ENCODE measurements at places on chromosomes 6 and 20. TPM values are rescaled to one million over a fixed set of nuclear protein-coding genes. Genes with fewer than 3 reads are reported as not detected.

The PNRC1 gene
- total RNA-seq: 135 TPM

The ZNF831 gene
- 0.56 TPM for total RNA-seq

The OR12D3 gene
- not detected for total RNA-seq

The LSM14B gene
- 35.3 TPM for total RNA-seq

The GDAP1L1 gene
- total RNA-seq: 1.7 TPM

The UNC5CL gene
- total RNA-seq: 0.59 TPM

The LY6G6C gene
- 0.28 TPM for total RNA-seq

The SPATS1 gene
- not detected for total RNA-seq

The DEFB116 gene
- not detected for total RNA-seq

The FOXS1 gene
- 9.6 TPM for total RNA-seq

The TPBG gene
- total RNA-seq: 21.8 TPM

The EMILIN3 gene
- 0.28 TPM for total RNA-seq

DNA sequence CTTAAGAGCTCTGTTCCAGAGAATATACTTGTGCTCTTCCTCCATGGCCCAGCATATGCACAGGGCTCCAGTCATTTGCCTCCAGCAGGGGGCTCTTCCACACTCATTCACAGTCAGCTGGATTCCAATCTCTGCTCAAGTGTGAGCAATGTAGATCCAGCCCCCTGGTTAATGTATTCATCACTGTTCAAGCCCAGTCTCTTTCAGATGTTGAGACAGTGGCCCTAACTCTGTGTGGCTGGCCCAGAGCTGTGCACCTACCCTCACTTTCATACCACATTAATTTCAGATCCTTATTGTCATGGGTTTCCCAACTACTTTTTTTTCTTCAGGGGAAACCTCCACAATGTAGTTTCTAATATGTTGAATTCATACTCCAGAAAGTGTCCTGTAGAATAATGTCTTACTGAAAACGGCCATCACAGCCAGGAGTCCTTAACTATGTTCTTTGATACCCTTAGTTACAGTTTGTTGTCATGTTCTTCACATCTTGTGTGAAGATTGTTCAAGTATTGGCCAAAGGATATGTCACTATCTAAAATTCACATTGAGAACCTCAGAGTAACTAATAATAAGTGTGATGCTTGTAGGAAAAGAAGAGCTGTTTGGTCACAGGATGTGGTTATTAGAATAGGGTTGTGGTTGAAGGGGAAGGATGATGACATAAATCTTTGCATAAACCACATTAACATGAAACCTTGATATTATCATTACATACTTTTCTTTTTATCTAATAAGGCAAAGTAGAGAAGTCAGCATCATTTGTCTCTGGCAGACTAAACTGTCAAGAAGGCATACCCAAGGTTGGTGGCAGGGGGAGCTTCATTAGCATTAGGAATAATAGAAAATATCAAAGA, 14.4 kb upstream of the HLA-DQA1 start:
- peak; percentile 7 for DNase-seq

GRCh38 chr6:43891072-43891870, 121.3 kb downstream of the VEGFA start:
- no peak for DNase-seq

DNA sequence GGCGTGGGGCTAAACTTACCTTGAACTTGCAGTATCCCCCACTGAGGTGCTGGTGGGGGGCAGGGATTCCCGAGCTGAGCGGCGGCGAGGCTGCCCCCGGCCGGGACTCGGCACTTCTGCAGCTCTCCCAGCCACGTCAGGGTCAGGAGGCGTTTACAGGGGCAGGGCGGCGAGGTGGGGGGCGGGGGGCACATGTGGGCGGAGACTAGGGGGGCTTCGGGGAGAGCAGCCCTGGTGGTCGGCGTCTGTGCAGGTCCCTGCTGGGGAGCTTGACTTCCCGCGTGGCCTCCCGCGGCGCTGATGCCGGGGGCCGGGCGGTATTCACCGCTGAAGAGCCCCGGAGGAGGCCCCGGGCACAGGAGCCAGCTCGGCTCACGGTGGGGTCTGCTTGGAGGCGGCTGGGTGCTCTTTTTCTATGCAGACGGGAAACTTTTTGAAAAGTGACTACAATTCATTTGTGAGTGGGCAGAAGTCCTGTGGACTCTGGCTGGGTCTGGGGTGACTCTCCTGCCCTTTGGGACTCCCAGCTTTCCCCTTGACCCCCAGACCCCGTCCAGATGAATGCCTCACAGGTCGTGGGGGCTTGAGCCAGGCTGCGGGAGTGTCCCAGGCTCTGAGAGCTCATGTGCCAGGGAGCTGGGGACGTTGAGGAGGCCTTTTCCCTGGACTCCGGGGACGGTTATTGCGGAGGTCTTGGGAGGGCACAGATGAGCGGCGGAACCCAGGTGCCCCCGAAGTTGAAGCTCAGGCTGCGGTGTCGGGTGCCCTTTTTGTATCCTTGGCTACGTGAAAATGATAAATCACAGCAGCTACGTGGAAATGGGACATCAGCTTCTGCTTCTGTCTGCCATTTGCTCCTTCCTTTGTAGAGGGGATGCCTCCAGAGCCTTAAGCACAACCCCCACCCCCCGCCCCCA, 75.9 kb upstream of the GATA5 start:
- DNase-seq: no peak

GRCh38 chr6:14079971-14080370, 37.6 kb upstream of the CD83 start:
- DNase-seq: no peak

DNA sequence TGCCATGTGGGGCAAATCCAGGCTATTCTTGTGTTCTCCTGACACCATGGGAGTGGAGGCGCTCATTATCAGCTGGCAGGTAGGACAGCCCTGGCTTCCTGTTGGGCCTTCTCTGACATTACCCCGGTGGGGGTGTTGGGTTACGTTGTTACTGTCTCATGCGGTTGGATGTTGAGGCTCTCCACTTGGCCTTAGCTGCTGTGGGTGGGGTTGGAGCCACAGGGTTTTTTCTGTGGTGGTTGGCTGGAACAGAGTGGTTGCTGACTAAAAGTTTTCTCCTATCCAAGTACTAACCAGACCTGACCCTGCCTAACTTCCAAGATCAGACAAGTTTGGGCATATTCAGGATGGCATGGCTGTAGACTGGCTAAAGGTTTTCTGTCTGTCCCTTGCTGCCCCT, 20.2 kb downstream of the RIPK1 start:
- DNase-seq: no peak

GRCh38 chr20:2763186-2763585, 37.2 kb downstream of the CPXM1 start:
- DNase-seq: no peak

DNA sequence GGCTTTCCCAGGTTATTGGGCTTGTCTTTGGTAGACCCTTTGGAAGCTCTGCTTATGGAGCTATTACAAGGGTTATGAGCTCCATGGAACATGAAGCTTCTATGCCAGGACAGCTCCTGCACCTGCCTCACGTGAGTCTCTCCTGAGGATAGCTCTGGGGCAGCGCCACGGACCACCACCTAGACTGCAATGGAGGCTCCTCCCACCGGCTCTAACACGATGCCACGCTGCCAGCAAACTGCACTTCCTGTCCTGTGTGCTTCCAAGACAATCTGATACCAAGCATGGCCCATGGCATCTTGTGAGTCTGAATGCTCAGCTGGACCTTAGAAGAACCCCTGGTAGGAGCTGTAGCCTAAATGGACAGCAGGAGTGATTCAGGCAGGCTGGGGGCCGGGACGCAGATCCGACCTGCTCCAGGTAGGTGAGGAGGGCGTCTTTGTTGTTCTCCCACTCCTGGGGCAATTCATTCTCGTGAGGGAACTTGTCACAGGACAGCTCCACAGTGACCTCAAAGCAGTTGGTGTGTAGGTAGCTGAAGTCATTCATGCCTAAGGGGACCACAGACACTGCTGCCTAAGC, 5.5 kb downstream of the CPXM1 start:
- no peak for DNase-seq

- DNase-seq: no peak
These were observed 82.1 kb upstream of the SRSF6 start for GRCh38 chr20:43375591-43375990.

DNA sequence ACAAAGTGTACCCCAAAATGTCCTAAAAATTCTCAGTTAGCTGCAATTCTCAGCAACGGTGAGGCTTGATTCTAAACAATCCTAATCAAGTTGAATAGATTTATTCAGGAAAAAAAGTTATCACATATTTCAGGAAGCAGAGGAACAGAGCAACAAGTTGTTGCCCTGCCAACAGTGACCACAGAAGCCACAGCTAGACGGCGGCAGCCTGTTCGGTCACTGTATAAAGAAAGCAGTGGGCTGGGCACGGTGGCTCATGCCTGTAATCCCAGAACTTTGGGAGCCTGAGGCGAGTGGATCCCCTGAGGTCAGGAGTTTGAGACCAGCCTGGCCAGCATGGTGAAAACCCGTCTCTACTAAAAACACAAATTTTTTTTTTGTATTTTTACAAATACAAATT, 171.2 kb upstream of the BMP5 start:
- DNase-seq: no peak

GRCh38 chr6:17007749-17008148, 94.1 kb upstream of the STMND1 start:
- no peak for DNase-seq

DNA sequence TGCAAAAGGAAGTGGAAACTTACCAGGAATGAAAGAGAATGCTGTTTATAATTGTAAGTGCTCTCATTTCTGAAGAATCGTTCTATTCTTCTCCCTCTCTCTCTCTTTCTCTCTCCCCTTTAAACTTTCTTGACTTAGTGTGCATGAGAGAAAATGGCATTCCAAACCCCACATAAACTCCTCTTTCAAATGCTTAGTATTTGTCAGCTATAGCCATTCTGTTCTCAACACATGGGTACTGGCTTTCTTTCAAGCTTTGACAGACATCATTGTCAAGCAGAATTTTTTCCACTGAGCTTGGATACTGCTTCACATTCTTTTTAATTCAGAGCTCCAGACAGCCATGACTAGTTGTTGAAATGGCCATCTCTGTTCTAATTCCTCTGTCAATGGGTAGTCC, 51.1 kb upstream of the PREP start:
- DNase-seq: no peak

DNA sequence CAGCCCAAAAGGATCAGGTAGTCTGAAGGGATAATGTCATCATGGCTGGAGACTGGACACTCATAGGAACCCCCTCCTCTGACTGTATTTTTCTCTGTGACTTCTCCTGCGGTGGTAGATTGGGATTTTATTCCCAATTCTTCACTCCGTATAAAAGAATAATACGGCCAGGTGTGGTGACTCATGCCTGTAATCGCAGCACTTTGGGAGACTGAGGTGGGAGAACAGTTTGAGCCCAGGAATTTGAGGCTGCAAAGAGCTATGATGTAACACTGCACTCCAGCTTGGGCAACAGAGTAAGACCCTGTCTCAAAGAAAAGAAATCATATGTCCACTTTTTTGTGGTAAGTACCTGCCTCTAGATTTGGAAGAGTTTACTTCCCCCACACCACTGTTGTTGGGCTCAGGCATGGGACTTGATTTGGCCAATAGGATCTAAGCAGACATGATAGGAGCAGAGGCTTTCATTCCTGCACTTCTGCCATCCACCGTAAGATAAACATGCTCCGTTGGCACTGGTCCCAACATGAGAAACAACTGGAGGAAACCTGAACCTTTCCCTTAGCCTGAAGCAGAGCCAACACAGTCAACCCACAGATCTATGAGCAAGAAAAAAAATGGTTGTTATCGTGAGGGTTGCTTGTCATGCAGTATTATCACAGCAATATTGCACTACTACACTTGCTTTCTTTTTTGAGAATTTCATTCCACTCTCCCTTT, 82.0 kb downstream of the JPH2 start:
- DNase-seq: no peak

- no peak for DNase-seq
These were observed 6.2 kb downstream of the ENPP1 start for GRCh38 chr6:131813991-131814390.

DNA sequence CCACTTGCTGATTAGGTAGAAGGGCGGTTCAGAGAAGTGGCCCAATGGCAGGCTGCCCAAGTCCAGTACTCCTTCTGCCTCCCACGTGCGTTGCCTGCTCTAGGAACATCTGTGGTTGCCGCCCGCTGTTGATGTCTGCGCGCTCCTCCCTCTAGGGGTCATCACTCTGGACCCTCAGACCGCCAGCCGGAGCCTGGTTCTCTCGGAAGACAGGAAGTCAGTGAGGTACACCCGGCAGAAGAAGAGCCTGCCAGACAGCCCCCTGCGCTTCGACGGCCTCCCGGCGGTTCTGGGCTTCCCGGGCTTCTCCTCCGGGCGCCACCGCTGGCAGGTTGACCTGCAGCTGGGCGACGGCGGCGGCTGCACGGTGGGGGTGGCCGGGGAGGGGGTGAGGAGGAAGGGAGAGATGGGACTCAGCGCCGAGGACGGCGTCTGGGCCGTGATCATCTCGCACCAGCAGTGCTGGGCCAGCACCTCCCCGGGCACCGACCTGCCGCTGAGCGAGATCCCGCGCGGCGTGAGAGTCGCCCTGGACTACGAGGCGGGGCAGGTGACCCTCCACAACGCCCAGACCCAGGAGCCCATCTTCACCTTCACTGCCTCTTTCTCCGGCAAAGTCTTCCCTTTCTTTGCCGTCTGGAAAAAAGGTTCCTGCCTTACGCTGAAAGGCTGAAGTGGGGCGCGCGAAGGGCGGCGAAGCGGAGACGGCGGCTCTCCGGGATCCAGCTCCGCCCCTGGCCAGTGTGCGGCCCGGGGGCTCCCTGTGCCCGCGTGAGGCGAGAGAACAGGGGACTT, 8.5 kb downstream of the TRIM15 start:
- peak; percentile 41 for DNase-seq

DNA sequence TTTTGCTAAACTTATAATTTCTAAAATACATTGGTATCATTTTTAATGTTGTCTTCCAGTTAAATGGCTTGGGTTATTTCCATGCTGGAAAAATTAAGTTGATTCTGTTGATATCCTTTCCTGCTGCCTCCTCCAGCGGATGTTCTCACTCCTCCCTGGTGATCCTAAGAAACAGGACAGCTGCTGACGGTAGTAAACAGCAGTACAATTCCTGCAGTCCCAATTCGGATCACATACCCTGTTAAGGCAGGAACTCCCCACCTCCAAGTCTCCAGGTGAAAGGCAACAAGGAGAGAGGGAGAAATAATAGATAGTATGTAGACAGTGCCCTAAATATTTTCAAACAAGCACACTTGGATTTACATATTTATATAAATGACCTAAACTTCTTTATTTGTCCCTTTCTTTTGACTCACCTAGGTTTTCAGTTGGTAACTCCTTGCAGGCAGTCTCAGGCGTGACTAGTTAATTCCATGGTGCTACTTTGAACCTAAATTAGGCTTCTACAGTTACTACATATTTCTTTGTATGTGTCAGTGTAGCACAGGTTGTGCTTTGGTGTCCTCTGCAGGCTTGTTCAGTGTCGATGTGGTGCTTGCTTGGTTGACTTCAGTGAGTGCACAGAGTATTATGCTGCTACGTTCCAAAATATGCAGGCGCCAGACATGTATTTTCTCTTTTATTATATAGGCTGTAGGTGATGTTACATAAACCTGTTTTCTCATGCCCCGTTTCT, 126.0 kb downstream of the ADGRB3 start:
- no peak for DNase-seq

DNA sequence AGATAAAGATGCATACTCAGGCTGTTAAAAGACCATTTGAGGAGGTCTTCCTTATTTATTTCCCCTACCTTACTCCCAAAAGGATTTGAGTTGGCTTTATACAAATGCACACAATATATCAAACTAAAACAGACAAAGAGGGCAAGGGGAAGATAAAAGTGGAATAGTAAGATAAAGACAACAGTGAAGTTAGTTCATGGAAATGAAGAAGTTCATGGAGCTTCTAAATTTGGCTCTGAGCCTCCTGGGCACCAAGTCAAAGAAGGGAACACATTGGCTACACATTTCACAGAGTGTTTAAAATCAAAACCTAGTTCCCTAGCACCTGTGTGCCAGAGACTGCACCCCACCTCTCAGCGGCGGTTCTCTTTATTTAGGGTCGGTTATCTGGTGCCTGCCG, 25.8 kb upstream of the ARMC2 start:
- no peak for DNase-seq

All from endothelial cell (in vitro differentiated cells).